Stimulated activated CD8-positive, alpha-beta memory T cell treated with anti-CD3 and anti-CD28 coated beads, Interleukin-7, amount 100 ng/mL, for 1 hour (primary cell): ENCODE measurements at places on chromosomes 7 and 10.

- DNase-seq = no peak
Measured at GRCh38 chr7:107961405-107961804, 41.6 kb downstream of the LAMB1 start.

GRCh38 chr7:3087243-3087755 is 43.6 kb upstream of the CARD11 start:
- no peak for DNase-seq

- no peak for DNase-seq
Measured at GRCh38 chr10:8437896-8438295, 383.4 kb downstream of the GATA3 start.

GRCh38 chr7:121479466-121479865 is 83.4 kb upstream of the FAM3C start:
- no peak for DNase-seq

GRCh38 chr7:44894888-44895580 is 9.7 kb upstream of the PURB start:
- no peak for DNase-seq

DNA sequence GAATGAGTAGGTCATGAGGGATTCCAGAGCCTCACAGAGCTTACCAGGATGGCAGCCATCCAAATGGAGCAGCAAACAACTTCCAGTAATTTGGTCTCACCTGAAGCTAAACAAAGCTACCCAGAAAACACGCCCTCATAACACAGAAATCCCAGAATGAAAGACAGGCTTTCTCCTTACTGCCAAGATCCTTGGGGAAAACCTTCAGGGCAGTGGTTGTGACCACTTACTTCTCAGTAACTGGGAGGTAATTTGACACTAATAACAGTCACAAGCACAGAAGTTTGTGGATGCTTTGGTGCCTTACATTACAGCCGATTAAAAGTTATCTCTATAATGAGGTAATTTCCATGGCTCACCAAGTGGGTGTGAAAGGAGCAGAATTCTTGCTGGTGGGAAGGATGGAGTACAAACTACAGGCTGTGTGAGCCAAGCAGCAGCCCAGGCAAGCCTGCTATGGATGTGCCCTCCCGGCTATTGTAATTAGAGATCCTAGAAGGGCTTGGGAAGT is 10.4 kb downstream of the WDR91 start:
- no peak for DNase-seq
